Activated T-cell treated with anti-CD3 and anti-CD28 coated beads for 4 hours (primary cell): ENCODE measurements at places on chromosomes 3 and 15.

GRCh38 chr15:65468229-65468909 is 45.6 kb upstream of the IGDCC4 start:
- no peak for DNase-seq

GRCh38 chr15:64090527-64090926 is 3.1 kb downstream of the CIAO2A start:
- DNase-seq: no peak

DNA sequence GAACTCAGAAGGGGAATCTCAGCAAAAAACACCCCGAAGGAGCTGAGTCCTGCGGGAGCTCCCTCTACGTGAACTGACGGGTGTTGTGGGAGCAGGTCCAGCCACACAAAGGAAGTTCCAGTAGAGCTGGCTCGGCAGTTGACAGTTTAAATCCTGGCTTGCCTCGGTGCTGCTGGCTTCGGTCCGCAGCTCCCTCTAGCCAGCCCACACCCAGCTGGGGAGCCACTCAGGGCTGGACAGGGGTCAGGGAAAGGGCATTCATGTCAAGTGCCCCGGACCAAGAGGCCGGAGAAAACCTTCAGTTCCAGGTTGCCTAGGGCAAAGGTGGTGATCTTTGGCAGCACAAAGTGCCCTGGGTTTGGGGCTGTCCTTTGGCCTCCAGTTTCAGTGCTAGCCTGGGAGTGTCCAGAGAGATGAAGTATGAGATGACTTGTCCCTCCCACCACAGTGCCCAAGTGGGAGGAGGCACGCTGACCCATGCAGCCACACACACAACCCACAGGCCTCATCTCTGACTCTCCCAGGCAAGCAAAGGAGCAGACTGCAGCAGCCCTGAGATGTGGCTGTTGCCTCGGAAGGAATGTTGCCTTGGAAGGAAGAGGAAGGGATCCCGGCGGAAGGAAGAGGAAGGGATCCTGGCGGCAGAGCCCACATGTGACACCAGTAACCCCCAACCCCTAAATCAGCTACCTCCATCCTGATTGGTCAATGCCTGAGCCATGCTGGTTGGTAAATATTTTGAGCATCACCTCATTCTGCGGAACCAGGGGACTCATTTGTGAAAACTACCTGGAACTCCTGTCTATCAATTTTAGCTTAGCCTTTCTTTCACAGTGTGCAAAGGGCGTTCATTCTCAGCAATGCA is 13.9 kb upstream of the ANPEP start:
- DNase-seq: no peak

- no peak for DNase-seq
Observed at GRCh38 chr15:23850666-23851065, 163.6 kb upstream of the NDN start.

DNA sequence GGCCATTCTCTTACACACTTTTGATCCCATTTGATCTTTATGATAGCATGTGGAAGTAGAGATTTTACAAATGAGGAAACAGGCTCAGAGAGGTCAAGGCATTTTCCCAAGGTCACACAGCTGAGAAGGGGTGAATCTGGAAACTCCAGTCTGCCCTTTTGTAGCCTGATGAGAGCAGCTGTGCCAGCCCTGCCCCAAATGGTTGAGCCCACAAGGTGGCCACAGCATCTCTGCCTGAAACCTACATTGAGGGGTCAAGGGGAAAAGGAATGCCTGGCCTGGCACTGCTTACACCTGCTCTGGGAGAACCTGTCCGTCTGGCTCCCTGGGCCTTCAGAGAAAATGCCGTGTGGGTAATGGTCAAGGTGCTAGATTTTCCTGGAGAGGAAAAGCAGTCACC is 200.2 kb upstream of the LINGO1 start:
- DNase-seq: no peak

DNA sequence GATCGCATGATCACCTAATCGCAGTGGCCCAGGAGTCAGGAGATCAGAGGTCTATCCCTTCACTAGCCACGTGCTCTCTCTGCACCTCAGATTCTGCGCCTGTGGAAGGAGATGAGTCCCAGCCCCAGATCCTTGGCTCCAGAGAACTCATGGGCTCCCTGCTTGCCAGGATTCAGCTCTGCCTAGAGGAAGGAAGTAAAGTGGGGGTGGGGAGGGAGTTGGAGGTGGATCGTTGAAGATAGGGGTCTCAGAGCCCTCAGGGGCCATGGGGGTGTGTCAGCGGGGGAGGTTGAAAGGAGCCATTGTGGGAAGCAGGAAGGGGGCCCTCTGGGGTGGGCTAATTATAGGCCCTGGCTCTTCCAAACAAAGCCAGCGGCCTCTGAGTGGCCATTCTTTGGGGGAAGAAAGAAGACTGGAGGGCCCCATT is 11.3 kb upstream of the STRA6 start:
- DNase-seq: no peak

DNA sequence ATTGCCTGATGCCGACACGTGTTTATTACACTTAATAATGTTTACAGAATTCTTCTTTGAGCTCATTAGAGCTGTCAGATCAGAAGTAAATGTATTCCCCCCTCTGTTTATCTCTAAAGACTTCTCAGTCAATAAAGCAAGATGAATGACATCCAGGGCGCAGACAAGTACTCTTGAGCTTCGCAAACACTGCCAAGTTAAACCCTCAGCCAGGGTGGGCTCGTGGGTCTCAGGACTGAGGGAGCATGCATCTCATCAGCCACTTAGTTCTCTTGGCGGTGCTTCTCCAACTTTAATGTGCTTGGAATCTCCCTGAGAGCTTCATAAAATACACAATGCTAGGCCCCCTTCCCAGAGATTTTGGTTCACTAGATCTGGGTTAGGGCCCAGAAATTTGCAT is 333.9 kb upstream of the THRB start:
- no peak for DNase-seq

DNA sequence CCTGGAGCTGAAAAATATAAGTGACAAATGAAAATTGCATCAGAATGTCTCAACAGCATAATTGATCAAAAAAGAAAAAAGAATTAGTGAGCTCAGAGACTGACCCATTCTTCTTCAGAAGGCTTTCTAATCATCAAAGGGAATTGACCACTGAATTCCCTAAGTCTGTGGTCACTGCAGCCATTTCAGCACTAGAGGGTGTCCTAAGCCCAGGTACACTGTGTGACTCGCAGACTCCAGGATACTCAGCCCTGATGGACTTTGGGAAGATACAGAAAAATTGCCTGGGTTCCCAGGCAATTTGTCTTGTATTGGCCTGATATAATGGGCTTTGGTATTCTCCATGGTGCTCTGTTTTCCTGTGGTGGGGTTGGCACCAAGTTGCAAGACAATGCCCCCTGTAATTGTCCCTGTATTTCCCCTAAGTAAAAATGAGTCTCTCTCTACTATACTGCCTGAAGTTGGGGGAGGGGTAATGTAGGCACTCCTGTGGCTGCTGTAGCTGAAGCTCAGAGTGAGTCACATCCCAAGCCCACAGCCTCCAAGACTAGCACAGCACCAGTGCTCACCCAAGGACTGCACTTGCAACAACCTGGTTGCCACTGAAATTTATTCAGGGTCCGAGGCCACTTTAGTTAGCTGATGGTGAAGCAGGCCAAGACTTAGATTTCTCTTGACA is 256.0 kb upstream of the STAC start:
- DNase-seq: no peak

GRCh38 chr3:187848401-187848800 is 103.1 kb upstream of the BCL6 start:
- DNase-seq: no peak

GRCh38 chr3:38334142-38335055 is 12.2 kb upstream of the XYLB start:
- DNase-seq: no peak

DNA sequence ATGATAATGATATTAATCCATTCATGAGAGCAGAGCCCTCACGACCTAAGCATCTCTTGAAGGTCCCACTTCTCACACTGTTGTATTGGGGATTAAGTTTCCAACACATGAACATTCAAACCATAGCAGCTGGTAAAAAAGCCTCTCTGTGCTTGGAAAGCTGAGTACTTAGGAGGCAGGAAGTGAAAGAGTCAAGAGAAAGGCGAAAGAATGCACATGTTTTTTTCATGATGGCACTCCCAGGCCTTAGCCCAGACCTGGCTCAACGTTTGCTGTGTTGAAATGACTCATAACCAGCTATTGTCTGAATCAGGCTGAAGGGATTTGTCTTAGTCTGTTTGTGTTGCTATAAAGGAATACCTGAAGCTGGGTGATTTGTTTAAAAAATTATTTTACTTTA is 84.4 kb upstream of the RGMA start:
- no peak for DNase-seq

DNA sequence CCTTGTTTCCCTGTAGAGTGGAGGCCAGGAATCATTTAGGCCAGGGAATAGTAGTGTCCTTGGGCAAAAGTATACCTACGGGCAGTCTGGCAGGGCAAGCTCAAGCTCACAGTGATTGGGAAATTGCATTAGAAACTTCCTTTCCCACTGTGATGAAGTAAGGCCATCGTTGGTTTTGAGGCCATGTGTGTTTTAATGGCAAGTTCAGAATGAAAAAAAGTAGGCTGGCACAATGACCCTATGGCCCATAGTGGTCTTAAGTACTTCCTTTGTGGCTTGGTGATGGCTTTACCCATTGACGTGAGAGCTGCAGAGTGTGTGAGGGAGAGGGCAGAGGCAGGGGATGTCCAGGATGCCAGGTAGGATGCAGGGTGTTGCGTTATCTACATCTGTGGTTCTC is 28.8 kb downstream of the LIMD1 start:
- DNase-seq: no peak

DNA sequence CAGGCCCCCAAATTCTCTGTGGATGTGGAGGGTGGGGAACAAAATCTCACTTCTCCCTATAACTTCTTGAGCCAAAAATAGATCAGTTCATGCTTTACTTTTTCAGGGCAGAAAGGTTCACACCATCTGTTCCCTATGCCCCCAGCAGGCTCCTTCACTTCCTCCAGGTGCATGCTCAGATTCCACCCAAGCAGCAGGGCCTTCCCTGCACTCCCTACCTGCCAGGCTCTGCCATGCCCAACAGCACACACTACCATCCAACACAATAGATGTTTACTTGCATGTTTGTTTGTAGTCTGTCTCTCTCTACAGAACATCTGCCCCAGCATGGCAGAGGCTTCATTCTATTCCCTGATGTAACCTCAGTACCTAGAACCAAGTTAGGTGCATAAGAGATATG is 43.3 kb downstream of the GABRB3 start:
- DNase-seq: no peak

DNA sequence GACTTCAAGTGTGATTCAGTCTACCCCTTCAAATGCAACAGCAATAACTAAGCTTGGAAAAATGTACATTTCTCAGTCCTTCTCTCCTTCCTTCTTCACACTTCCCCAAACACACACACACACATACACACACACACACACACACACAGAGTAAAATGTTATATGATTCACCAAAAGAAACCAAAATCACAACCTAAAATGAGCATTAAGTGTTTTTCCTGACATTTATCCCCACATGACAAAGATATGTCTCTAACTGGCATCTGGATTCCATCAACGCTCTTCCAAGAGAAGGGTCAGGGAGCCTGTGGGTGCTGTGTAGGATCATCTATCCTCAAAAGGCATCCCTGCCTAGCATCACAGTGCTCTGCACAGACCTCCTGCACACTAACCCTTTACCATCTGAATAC is 21.0 kb downstream of the PDZRN3 start:
- no peak for DNase-seq

GRCh38 chr3:157786211-157786610 is 283.0 kb upstream of the VEPH1 start:
- DNase-seq: no peak

- DNase-seq: no peak
Observed at GRCh38 chr3:14494279-14494972, 45.7 kb downstream of the GRIP2 start.

DNA sequence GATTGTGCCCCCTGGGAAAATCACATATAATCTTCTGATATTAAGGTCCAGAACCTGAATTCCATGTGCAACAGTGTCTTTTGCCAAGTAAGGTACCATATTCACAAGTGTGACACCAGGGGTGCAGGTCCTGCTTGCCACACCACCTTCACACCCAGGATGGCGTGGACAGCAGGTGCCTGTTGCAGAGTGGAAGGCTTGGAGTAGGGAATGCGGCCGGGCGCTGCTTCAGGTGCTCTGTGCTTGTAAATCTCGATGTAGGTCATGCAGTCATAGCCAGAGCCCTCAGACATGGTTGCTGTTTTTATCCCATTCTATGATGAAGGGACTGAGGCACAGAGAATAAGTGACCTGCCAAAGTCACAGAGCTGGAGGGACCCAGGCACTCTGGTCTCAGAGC is 34.5 kb upstream of the GABRG3 start:
- no peak for DNase-seq

DNA sequence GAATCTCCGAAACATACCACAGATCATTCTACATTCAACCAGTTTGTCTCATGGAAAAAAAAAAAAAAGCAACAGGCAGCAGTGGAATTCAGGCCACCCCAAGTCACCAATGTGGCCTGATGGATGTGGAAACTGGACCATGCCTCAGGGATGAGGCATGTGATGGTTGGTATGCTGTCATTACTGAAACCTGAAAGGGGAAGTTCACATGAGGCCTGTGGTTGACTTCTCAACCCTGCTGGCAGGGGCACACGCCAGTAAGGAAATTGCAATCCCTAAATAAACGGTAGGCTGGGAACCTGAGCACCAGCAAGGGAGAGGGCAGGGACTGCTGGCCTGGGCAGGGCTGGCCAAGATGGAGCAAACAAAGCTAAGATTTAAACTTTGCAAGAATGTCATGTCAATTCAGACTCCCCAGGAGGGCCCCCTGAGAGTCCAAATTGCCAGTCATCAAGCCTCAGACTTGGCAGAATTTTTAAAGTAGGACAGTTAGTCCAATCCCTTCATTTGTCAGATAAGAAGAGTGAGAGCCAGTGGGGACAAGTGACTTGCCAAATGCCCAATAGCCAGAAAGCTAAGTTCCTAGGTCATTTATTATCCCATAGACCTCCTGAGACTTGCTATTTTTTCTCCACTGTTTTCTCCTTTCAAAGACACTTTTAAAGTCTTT is 310.4 kb downstream of the ERC2 start:
- DNase-seq: no peak

GRCh38 chr3:128083980-128084674 is 31.9 kb downstream of the SEC61A1 start:
- DNase-seq: no peak

- no peak for DNase-seq
Observed at GRCh38 chr3:185460719-185461350, 38.0 kb downstream of the TMEM41A start.

- no peak for DNase-seq
Observed at GRCh38 chr15:51318382-51319150, 19.8 kb downstream of the CYP19A1 start.

GRCh38 chr15:62068071-62068809 is 1.5 kb downstream of the C2CD4A start:
- DNase-seq: no peak
